ENCODE measurements at places on chromosomes 6 and 20. TPM values are rescaled to one million over a fixed set of nuclear protein-coding genes. Genes with fewer than 3 reads are reported as not detected.

- H3K4me3 ChIP-seq: no peak overlapping the region
- no peaks in the 10 kb centered on the region for H3K4me1 ChIP-seq
- H3K27ac ChIP-seq: no peak overlapping the region
- H3K36me3 ChIP-seq: no peaks in the 10 kb centered on the region
- DNase-seq: peak; percentile 19
- no peaks in the 10 kb centered on the region for H3K27me3 ChIP-seq
These were observed 139.1 kb downstream of the LAMA2 start for GRCh38 chr6:129022011-129022553.

DNA sequence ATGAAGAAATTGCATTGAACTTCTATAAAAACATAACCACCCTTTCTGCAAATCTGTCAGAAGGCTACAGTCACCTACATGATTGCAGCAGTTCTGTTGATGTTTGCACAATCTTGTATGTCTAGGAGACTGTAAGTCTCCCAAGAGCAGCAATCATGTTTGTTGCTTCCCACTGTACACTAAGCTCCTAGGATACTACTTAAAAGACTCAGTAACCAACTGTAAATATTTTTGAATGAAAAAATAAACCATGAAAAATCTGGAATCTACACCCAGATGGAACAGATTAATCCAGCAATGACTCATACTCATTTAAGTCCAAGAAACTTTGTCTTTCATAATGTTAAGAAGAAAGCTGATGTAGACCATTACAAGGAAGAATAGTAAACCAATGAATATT lies 168.5 kb upstream of the ATXN1 start:
- no peak overlapping the region for H3K4me3 ChIP-seq
- peak; percentile 97 for DNase-seq
- no peaks in the 10 kb centered on the region for H3K27me3 ChIP-seq
- no peaks in the 10 kb centered on the region for H3K36me3 ChIP-seq

- no peak overlapping the region for H3K27ac ChIP-seq
- no peak for DNase-seq
- H3K27me3 ChIP-seq: no peaks in the 10 kb centered on the region
- H3K4me3 ChIP-seq: no peak overlapping the region
These were observed 180.2 kb upstream of the HDAC2 start for GRCh38 chr6:114151064-114151690.

DNA sequence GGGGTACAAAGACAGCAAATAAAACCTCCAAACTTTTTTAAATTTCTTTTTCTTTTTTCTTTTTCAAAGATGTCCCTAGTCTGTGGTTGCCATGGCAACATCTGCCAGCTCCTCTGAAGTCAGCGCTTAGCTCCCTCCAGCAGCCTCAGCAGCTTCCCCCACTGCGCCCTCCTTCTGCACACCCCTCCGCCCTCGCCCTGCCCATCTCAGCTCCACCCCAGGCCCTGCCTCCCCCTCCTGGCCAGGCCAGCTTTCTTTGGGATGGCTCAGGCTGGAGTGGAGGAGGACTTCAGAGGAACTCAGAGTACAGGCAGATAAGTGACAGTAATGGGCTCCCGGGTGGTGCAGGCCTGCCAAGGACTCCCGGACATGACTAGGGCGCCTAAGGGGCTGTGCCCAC lies 104.6 kb downstream of the LRFN2 start:
- no peaks in the 10 kb centered on the region for H3K36me3 ChIP-seq
- DNase-seq: no peak
- no peaks in the 10 kb centered on the region for H3K27me3 ChIP-seq

GRCh38 chr20:10075606-10076005 lies 40.8 kb downstream of the ANKEF1 start:
- H3K4me1 ChIP-seq: peaks cover 19% of the 10 kb centered on the region
- no peak overlapping the region for H3K27ac ChIP-seq

DNA sequence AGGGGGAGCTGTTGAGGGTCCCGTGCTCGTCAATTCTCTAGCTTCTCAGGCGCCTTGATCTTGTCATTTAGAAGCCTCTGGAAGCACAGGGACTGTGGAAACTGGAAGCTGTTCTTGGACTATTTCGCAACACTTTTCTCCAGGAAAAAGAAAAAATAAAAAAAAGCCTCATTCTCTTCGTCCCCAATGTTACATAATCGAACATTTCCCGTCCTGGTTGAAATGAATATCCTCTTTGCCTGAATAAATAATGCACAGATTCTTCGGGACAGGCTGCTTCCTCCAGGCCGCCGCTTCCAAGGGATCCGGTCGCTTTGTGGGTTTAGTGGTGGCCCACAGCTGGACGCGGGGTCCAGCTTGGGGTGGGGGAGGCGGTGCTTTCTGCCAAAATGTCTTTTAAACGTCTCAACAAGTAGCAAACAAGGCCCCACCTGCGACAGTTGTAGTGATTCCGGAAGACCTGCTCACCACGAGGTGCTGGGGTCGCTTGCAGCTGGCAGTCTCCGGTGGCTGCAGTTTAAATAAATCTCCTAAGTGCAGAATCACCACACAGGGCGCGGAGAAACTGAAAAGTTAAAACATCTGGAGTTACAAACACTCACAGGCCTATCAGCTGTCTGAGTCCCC lies 125.9 kb upstream of the ESR1 start:
- H3K27me3 ChIP-seq: no peaks in the 10 kb centered on the region
- no peak for DNase-seq
- no peaks in the 10 kb centered on the region for H3K4me1 ChIP-seq

DNA sequence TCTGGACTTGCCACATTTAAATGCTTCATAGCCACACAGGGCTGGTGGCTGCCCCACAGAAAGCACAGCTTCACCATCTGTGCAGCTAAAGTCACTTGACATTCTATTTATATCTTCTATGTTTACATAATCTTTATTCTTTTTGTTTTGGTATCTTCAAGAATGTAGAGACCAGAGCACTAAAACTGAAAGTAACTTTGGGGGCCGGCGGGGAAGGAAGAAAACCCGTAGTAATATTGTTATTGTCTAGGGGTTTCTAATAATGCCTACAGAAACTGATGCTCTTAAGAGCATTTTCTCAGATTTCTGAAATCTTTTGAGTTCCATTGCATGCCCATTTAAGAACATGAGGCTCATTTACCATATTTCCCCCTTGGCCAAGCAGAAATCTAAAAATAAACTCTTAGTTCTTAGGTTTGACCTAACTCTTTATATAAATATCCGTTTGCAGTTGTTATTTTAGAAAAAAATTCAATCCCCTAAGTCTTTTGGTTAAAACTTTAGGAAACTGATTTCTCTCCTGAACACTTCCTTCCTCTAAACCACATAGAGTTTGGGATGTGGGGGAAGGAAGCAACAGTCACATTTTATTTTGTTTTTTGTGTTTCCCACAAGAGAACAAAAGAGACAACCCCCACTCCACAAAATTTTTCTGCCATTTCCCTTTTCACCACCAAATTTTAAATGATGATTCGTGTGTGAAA lies 207.6 kb downstream of the OGFRL1 start:
- peak; percentile 39 for DNase-seq
- no peaks in the 10 kb centered on the region for H3K27me3 ChIP-seq
- no peaks in the 10 kb centered on the region for H3K4me1 ChIP-seq
- H3K4me3 ChIP-seq: peak overlapping the region; percentile 46
- H3K36me3 ChIP-seq: no peaks in the 10 kb centered on the region

DNA sequence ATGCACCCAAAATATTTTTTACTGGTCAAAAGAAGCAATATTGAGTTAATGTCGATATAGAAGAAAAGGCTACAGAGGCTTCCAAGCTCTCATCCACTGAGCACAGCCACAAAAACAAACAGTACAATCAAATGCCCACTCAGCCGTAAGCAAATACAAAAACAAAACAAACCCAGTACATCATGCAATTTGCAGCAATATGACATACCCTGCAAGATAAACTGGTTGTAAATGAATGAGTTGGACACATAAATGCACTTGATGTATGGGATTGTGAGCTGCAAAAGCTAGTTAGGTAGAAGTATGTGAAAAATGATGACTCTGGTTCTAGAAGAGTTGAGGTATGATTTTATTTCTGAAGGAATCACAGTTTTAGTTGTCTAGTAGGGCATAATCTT lies 83.9 kb downstream of the SESN1 start:
- H3K27ac ChIP-seq: no peak overlapping the region
- no peak overlapping the region for H3K4me3 ChIP-seq
- H3K4me1 ChIP-seq: no peaks in the 10 kb centered on the region
- H3K36me3 ChIP-seq: no peaks in the 10 kb centered on the region

DNA sequence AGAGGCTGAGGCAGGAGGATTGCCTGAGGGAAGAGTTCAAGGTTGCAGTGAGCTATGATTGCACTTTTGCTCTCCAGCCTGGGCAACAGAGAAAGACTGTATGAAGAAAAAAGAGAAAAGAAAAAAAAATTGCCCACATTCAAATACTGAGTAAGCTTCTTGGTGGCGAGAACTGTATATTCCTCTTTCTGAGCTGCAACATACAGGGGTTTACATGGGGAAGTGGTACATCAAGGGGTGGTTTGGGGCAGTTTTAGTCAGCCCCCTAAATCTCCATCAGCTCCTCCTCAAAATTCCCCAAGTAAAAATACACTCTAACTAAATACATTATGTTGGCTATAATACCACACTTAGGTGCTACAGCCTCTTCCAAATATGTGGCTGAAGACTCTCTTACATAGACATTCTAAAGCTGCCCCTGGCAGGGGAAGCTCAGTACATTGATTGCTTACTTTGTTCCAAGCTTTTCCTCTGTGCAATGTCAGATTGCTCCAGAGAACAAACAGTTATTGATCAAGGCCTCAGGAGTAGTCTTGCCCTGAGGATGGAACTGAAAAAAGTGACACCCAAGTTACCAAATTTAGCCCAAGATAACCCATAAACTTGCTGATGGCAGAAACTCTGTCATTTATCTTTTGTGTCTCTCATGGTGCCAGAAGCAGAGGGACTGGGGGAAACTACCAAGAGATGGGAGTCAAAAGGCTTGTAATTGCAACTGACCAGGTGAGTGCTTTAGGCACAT lies 107.4 kb upstream of the RIPOR2 start:
- no peak overlapping the region for H3K4me3 ChIP-seq
- H3K4me1 ChIP-seq: no peaks in the 10 kb centered on the region
- H3K27me3 ChIP-seq: no peaks in the 10 kb centered on the region

DNA sequence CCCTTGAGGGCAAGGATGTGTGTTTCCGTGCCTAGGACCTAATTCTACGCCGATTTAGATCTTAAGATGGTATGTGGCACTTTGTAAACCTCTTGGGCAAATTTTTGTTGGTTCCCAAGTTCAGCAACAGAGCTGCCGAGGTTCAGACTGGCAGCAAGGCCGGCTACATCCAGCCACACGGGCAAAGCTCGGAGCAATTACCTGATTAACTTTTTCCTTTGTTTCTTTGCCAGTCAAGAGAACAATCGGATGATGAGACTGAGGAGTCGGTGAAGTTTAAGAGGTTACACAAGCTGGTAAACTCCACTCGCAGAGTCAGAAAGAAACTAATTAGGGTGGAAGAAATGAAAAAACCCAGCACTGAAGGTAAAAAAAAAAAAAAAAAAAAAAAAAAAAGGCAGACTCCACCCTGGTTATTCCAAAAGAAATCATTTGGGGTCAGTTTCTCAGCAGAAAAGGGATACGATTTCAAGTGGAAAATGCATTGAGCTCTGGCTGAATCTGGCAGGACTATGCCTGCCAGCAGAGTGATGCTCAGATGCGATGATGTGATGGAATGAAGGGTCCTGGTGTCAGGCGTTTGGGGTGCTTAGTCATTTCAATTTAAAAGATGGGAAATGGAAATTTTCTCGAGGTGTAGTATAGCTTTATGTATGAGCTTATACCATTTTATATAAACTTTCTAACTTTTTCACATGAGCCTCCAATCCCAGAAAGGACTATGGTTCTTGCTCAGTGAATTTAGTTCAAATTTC lies 171.6 kb downstream of the SASH1 start:
- DNase-seq: no peak
- peaks cover 13% of the 10 kb centered on the region for H3K4me1 ChIP-seq
- no peak overlapping the region for H3K4me3 ChIP-seq
- H3K27me3 ChIP-seq: no peaks in the 10 kb centered on the region

- no peak overlapping the region for H3K27ac ChIP-seq
- no peaks in the 10 kb centered on the region for H3K4me1 ChIP-seq
- H3K4me3 ChIP-seq: no peak overlapping the region
- DNase-seq: no peak
- H3K27me3 ChIP-seq: no peaks in the 10 kb centered on the region
These were observed 33.6 kb upstream of the BCAS1 start for GRCh38 chr20:54103762-54104600.

GRCh38 chr20:59047938-59048680 lies 5.5 kb upstream of the PRELID3B start:
- H3K4me3 ChIP-seq: no peak overlapping the region
- H3K4me1 ChIP-seq: peaks cover 5% of the 10 kb centered on the region
- peak; percentile 33 for DNase-seq

GRCh38 chr6:5278047-5278446 lies 16.7 kb downstream of the FARS2 start:
- H3K4me1 ChIP-seq: no peaks in the 10 kb centered on the region
- no peak for DNase-seq
- no peak overlapping the region for H3K27ac ChIP-seq
- H3K4me3 ChIP-seq: no peak overlapping the region
- no peaks in the 10 kb centered on the region for H3K27me3 ChIP-seq
- H3K36me3 ChIP-seq: no peaks in the 10 kb centered on the region

- peaks cover 2% of the 10 kb centered on the region for H3K4me1 ChIP-seq
- H3K27me3 ChIP-seq: no peaks in the 10 kb centered on the region
- no peaks in the 10 kb centered on the region for H3K36me3 ChIP-seq
These were observed 273.0 kb upstream of the TAB2 start for GRCh38 chr6:149044528-149044927.

DNA sequence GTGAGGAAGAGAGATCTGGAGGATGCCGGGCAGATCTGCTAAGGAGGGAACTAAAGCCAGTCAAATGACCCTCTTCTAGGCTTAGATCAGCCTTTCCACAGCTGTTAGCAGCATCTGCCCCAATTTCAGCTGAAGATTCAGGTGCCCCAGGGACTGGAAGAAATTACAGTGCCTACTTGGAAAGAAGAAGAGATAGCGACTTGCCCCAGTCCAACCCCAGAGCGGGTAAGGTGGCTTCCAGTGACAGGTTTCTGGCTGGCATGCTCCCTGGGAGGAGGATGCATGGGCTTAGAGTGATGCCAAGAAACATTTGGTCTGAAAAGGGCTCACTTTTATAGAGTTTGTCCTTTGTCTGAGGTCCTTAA lies 620 bp downstream of the TJAP1 start:
- no peak for DNase-seq
- peaks cover 2% of the 10 kb centered on the region for H3K36me3 ChIP-seq
- no peaks in the 10 kb centered on the region for H3K27me3 ChIP-seq

DNA sequence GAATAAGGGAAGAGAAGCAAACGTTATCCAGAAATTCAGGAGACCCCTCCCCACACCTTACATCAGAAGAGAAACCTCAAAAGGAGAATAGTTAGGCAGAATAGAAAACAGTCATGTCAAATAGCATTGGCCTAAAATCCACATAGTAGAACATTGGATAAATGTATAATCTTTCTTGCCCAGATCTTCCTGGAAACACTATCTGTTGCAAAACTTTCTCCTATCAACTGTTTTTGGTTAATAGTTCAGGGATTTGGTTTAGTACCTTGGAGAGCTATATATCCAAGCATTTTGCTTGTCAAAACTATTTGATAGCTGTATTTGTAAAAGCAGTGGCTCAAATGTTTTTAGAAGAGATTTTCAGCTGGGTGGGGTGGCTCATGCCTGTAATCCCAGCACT lies 74.3 kb upstream of the PHACTR2 start:
- H3K36me3 ChIP-seq: no peaks in the 10 kb centered on the region
- H3K27me3 ChIP-seq: no peaks in the 10 kb centered on the region
- H3K4me3 ChIP-seq: no peak overlapping the region
- no peaks in the 10 kb centered on the region for H3K4me1 ChIP-seq
- no peak for DNase-seq

- DNase-seq: peak; percentile 45
- H3K4me1 ChIP-seq: peaks cover 20% of the 10 kb centered on the region
- no peak overlapping the region for H3K4me3 ChIP-seq
- no peak overlapping the region for H3K27ac ChIP-seq
- no peaks in the 10 kb centered on the region for H3K36me3 ChIP-seq
These were observed 80.2 kb downstream of the PLCB1 start for GRCh38 chr20:8212286-8212685.

Gene TEAD3
- 9.6 TPM for total RNA-seq

Gene NKAPL
- 3.3 TPM for total RNA-seq

Gene DDX43
- 3.1 TPM for total RNA-seq
